Stimulated activated CD8-positive, alpha-beta memory T cell treated with anti-CD3 and anti-CD28 coated beads, Interleukin-15, amount 100 ng/mL, for 4 hours (primary cell): ENCODE measurements at places on chromosomes 2 and 18.

- DNase-seq, result no peak
These were observed 14.5 kb downstream of the ATG16L1 start for GRCh38 chr2:233265899-233266431.

- no peak for DNase-seq
These were observed 77.9 kb upstream of the ARL5A start for GRCh38 chr2:151905963-151906632.

- no peak for DNase-seq
These were observed 300.9 kb upstream of the LRRTM4 start for GRCh38 chr2:77823028-77823427.

DNA sequence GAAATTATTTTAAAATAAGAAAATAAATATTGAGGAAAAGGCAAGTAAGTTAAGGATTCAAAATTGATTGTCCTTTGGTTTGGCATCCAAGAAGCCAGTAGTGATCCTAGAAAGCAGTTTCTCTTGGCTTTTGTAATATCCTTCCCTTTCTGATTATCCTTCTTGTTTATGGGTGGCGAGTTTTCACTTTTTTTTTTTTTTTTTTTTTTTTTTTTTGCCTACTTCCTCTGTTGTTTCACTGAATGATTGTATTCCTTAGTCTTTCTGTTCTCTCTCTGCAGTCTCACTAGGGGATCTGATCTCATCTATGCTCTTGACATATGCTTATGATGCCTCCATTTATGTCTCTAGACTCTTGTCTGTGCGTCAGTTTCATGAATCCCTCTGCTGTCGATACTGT is 4.2 kb downstream of the NAPG start:
- DNase-seq, result no peak

DNA sequence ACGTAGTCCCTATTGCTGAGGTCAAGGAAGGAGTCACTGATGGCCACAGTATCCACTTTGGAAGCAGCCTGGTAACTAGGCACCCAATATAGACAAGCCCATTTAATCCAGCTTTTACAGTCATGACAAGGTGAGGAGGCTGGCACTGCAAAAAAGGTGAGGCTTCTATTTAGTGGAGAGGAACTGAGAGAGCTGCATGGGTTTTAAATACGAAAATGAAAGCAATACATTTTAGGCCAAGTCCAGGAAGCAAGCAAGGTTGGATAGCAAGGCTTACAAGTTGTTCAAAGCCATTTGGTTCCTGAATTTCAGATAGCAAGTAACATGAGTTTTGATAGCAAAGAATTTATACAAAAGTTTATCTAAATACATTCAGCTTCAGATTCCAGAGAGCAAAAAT is 80.4 kb downstream of the SGPP2 start:
- DNase-seq, result no peak

- no peak for DNase-seq
These were observed 47.4 kb upstream of the SMAD7 start for GRCh38 chr18:48997985-48998831.

- DNase-seq, result no peak
These were observed 168.4 kb downstream of the LOXHD1 start for GRCh38 chr18:46488471-46489213.
